ENCODE measurements at places on chromosomes 6 and 20.

- no peak for DNase-seq
Observed at GRCh38 chr20:37901654-37902503, 1.0 kb upstream of the VSTM2L start.

- DNase-seq: no peak
Observed at GRCh38 chr6:159094444-159095252, 49.9 kb upstream of the TAGAP start.

- no peak for DNase-seq
Observed at GRCh38 chr6:124203101-124203811, 399.6 kb downstream of the NKAIN2 start.

- no peak for DNase-seq
Observed at GRCh38 chr20:20628314-20628713, 84.1 kb downstream of the RALGAPA2 start.

DNA sequence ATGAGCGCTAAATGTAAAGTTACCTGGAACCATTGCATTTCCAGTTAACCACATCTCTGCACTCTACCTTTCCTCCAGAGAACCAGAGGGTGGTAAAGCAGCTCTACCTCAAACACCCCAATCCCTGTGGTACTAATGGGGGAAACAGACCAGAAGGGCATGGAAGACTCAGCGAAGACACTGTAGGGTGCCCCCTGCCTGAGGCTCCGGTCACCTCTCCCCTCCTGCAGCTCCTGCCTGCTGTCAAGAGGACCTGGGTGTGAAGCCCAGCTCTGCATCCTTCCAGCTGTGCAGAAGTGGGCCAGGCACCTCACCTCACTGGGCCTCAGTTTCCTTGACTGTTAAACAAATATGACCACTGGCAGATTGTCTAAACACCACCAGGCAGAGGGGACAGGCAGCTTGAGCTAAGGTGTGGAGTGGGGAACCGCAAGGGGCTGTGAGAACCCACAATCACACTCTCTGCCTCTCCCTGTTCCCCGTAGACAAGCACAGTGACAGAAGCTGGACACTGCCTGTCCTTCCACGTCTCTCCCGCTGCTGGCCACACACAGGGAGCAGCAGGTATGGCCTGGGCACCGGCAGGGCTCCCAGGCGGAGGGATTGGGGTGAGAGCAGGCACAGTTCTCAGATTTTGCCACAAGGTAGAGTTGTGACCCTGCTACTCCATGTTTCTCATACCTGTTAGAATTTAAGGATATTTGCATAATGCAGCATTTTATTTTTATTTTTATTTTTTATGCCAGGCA is 9.1 kb upstream of the BPIFA2 start:
- DNase-seq: no peak

DNA sequence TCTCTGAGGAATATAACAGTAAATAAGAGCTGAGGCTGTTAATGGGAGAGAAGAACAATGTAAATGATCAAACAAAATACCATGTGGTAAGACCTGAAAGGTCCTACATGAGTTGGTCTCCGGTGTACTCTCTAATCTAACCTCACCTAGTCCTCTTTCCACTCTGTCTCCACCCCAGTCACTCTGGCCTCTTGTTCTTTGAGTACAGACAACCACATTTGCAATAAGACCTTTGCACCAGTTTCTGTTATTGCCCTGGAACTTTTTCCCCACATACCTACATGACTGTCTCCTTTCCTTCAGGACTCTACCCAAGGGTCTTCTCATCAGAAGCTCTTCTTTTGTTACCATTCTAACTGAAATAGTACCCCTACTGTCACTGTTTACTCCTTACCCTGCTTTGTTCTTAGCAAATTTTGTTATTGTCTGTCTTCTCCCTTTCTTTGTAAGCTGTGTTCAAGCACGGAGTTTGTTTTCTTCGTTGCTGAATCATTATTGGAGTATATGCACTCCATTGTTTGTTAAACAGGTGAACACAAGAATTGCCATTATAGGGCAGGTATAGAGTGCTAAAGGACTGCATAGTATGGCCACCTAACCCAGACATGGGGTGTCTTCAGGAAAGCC is 37.3 kb downstream of the MAPK14 start:
- no peak for DNase-seq

DNA sequence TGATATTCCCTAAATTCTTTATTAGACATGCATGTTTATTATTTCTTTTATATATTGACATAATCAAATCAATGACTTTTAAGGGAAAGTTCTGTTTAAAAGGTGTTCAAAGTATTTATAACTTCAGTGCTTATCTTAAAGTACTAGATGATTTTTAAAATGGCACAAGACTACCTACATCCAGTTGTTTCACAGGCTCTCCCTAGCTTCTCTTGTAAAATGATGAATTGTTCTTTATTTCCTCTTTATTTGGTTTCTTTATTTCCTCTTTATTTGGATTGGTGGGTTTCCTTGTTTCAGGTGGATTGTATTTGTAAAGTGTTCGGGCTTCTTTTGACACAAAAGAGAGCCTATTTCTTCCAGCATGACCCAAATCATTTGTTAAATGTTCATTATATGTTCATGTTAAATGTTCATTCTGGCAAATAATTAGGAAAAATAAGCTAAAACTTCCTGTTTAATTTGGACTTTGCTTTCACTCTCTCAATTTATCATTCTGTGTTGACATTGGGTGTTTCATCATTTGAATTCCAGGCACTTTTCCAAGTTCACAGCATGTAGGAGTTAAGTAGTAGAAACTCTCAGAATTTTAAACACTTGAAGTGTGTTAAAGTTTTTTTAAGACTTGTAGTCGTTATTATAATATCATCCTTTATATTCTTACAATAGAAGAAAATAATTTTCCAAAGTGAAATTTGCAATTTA is 24.6 kb downstream of the MLIP start:
- DNase-seq: peak; percentile 58

GRCh38 chr20:43948455-43948854 is 33.8 kb downstream of the TOX2 start:
- no peak for DNase-seq

DNA sequence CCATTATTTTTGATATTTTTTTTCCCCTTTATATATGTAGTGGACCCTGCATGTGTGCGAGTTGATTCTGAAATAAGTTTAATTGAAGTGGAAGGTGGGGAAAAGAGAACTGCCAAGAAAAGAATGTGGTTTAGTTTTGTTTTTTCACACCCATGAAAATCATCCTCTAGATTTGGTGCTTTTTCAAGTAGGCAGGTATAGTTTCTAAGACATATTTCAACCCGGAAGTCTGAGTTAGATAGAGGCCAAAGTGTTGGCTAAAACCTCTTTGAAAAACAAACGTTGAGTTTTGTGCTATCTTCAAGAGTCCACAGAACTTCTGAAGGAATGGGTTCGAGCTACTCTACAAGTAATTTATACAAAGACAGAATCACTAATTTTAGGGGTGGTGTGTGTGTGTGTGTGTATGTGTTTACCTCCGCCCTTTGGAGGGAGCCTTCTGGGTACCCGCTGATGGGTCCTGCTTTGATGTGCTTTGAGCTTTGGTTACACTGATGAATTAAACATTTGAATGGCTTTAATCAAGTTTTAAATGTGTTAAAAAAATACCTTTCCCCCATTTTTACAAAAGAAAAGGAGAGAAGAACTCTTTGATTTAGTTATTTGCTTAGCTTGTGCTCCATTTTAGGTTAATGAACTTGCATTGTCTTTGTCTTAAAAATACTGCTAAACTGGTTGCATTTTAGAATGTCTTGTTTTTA is 2.5 kb downstream of the RREB1 start:
- no peak for DNase-seq

DNA sequence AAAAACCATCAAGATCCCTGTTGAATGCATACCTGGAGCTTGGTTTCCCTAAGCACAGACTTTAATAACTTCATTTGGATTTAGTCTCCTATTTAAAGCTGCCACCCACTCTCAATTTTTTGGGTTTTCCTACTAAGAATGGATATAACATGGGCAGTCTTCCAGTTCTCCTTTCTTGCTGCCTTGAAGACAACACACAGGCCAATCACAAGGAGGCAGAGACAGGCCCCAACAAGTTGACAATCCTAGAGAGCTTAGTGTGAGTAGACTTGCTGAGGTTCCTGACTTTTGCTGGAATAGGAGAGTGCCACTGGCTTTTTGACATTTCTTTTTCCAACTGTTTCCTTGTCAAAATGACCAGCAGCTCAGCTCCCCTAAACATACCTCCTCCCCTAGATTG is 112.3 kb upstream of the ESR1 start:
- no peak for DNase-seq

DNA sequence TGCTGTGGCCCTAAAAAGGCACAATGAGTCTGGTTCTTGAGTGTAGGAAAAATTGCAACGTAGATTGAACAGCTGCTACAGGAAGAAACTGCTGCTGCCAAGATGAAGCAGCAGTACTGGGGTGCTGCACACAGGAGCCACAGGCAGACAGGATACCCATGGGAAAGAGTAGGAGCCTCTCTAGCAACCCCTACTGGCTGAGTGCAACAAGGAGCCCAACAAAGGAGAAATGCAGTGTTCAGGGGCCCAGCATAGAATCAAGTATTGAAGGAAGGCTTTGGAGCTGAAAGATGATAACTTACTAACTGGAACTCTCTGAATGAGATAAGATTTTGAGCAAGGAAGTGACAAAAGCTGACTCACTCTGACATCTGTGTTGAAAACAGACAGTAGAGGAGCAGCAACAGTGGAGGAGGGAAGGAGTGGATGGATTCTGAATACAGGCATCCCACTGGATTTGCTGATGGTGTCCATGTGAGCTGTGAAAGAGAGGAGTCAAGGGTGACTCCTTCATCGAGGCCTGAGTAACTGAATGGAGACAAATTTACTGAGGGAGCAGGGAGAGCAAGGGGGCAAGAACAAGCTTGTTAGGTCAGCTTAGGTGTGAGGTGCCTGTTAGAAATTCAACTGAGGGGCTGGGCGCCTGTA is 534.7 kb upstream of the JARID2 start:
- peak; percentile 66 for DNase-seq

GRCh38 chr6:16639684-16640480 is 121.4 kb downstream of the ATXN1 start:
- DNase-seq: peak; percentile 48

GRCh38 chr6:16572943-16573342 is 188.3 kb downstream of the ATXN1 start:
- no peak for DNase-seq

- peak; percentile 59 for DNase-seq
Observed at GRCh38 chr6:9503111-9503761, 911.6 kb downstream of the TFAP2A start.

DNA sequence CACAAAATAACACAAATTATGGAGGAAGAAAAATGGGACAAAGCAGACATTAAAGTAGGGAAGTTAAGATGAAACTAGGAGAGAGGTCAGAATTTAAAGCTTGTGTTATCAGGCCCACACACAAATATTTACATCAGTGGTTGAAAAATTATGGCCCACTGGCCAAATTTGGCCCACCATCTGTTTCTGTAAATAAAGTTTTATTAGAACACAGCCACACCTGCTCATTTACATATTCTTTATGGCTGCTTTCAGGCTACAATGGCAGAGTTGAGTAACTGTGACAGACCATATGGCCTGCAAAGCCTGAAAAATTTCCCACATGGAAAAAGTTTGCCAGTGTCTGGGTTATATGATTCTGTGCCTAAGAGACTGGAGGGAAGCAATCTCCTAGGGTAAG is 49.0 kb downstream of the SLC22A23 start:
- no peak for DNase-seq

DNA sequence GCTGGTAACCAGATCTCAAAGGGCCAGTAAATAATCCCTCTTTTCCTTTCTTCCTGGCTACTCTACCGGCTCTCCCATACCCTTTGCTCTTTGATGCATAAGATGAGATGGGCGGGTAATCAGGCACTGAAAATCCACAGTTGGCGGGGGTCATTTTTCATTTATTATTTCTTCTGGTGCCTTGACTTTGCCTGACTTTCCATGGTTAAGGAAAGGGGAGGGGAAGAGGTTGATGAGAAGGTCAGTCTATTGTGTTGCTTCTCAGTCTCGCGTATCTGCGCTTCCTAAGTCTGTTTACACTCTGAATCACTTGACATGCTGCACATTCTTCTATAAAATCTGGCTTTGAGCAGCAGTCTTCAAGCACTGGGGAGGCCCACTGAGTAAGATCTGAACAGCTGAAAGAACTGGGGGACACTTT is 121.1 kb upstream of the HDGFL1 start:
- no peak for DNase-seq

GRCh38 chr20:62797671-62798532 is 1.6 kb downstream of the MRGBP start:
- DNase-seq: no peak

GRCh38 chr6:134846031-134846430 is 103.9 kb downstream of the ALDH8A1 start:
- DNase-seq: no peak

GRCh38 chr20:54170963-54171362 is 2.8 kb downstream of the CYP24A1 start:
- DNase-seq: no peak

GRCh38 chr20:15930311-15931305 is 642.6 kb downstream of the KIF16B start:
- DNase-seq: no peak

- DNase-seq: no peak
Observed at GRCh38 chr6:70860045-70860444, 96.8 kb downstream of the B3GAT2 start.

- DNase-seq: no peak
Observed at GRCh38 chr6:33708516-33709204, 2.8 kb downstream of the UQCC2 start.

DNA sequence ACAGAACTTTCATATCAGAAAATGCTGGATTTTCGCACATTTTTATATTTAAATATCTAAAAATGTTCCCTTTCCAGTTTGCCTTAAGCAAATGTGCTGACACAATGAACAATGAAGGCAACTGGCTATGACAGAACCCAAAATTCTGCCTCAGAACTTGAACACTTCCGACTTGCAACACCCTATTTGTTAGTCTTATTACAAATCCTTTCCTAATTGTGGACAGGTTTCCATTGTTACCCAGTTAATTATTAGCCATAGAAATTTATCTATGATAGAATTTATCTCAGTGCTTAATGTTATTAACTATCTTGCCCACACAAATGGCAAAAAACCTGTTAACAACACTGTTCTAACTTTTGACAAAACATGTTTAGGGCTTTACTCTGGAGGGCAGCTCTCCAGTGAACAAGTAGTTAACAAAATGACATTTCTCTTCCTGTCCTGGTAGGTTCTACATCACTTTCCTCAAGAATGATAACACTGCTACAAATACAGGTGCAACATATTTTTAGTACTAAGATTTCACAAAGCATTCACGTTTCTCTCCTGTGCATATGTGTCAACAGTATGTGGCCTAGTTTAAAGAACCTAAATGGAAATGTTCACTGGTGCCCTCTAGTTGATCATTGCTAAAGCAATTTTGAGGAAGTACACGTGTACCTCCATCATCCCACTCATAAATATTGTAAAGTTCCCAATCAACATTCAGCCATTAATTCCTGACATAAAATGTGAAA is 58.4 kb downstream of the HIVEP2 start:
- DNase-seq: no peak

- DNase-seq: no peak
Observed at GRCh38 chr20:48191200-48191599, 405.9 kb upstream of the SULF2 start.
